ENCODE measurements at places on chromosomes 11 and 22.
A peak's percentile ranks its signal among the peaks of the same experiment; 100 is the strongest.

- peak; percentile 49 for DNase-seq
Observed at GRCh38 chr11:17013548-17014320, 480 bp downstream of the PLEKHA7 start.

DNA sequence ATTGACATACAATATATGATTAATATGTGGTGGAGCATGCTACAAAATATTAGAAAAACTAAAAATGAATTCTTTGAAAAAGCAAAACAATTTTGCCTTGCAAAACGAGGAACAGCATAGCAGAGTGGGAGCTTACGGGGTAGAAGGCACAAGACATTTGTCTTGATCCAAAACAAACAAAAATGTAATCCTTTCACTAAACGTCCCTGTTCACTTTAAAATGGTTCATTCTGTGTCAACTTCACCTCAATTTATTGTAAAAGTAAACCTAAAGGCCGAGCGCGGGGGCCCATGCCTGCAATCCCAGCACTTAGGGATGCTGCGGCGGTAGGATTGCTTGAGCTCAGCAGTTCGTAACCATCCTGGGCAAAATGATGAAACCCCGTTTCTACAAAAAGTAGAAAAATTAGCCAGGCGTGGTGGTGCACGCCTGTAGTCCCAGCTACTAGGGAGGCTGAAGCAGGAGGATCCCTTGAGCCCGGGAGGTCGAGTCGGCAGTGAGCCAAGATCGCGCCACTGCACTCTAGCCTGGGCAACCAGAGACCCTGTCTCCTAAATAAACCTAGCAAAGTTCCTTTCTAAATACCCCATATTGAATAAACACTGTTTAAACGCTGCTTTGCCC, 2.0 kb downstream of the PRDM10 start:
- no peak for DNase-seq

DNA sequence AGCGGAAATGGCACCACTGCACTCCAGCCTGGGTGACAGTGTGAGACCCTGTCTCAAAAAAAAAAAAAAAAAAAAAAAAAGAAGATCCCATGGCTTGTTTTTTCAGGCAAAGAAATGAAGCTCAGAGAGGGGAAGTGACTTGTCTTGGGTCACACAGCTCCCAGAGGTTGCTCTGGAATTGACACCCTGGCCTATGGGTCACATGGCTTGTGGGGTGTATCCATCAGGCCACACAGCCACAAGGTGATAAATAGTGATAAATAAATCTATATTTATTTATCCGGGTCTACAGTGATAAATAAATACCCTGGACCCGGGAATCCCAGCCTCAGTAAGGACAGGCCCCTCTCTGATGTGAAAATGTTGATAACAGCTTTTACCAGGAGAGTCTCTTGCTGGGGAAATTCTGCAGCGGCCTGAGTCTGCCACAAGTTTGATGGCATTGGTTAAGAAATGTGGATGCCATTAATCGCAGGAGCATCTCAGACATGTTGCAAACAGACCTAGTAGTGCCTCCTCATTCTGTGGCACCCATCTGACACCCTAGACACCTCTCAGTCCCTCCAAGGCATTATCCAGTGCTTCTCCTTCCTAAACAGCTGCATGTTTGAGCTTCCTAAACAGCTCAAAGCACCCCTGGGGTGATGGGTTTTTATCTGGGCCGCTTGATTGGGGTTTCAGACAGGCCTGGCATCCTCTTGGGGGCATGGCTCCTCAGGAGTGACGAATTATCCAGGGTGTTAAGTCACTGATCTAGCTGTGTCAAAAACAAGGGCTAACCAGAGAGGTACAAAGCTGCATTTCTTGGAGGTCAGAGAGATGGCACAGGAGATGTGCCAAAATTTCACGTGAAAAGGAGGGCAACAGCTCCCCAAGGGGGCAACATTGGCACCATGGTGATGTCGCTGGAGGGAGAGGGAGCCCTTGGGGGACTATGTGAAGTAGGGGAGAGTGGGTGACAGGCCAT, 1.9 kb upstream of the EMID1 start:
- DNase-seq = no peak

DNA sequence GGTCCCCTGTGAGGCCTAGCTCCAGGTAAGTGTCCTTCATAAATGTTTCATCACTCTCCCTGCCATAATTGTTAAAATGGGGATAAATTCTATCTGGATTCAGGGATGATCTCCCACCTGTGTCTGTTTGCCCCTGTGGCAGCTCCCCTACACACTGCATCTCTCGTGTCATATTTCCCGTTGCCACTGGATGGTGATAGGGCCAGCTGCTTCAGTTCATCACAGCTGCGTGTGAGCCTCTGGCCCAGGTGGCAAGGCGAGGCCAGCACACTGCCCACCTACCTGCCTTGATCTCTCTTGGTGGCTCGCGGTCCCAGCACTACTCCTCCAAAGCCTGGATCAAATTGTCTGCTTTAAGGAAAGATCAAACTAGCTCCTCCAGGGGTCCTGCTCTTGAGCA, 187.4 kb downstream of the GRIK4 start:
- no peak for DNase-seq

DNA sequence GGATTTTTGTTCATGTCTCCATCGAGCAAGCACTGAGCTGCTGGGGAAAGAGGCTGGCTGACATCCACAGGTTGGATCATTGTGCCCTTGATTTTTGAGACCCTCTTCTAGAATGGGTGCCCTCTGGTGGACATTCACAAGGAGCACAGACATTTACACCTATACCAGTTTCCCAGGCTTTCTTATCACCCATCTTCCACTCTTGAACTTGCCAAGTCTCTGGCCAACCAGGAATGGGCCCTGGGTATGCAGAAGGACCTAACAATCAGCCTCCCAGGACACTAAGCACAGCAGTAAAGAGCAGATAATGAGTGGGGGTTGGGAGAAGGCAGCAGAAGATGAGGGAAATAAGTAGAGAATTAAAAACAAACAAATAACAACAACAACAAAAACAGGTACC, 5.7 kb upstream of the INTS4 start:
- peak; percentile 84 for DNase-seq

- DNase-seq = no peak
Observed at GRCh38 chr11:11070976-11071375, 213.1 kb upstream of the ZBED5 start.

GRCh38 chr11:115364896-115365295, 139.3 kb downstream of the CADM1 start:
- DNase-seq = no peak

DNA sequence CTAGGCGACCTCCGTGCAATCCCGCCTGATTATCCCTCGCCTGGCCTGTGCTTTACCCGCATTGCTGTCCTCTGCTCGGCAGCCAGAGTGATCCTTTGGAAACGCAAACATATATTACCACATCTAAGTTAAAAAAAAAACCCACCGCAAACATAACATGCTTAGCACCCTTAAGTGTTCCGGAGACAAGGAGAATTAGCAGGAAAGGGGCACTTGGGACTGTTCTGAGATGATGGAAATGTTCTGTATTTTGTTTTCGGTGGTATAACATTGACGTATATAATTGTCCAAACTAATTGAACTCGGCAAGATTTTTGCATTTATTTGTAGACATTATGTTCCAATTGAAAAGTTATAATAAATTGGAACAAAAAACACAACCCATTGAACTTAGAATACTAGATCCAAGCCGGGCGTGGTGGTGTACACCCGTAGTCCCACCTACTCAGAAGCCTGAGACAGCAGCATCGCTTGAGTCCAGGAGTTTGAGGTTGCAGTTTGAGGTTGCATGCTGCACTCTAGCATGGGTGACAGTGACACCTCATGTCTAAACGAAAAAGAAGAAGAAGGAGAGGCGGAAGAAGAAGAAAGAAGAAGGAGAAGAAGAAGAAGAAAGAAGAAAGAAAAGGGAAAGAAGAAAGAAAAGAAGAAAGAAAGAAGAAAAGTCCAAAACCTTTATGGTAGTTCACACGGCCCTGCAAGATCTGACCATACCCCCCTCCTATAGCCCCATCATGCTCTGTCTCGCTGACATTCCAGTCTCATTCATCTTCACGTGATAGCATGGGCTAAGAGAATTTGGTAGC, 604 bp upstream of the POLR3H start:
- DNase-seq = peak; percentile 20

- no peak for DNase-seq
Observed at GRCh38 chr22:49406879-49407587, 420.6 kb downstream of the BRD1 start.

DNA sequence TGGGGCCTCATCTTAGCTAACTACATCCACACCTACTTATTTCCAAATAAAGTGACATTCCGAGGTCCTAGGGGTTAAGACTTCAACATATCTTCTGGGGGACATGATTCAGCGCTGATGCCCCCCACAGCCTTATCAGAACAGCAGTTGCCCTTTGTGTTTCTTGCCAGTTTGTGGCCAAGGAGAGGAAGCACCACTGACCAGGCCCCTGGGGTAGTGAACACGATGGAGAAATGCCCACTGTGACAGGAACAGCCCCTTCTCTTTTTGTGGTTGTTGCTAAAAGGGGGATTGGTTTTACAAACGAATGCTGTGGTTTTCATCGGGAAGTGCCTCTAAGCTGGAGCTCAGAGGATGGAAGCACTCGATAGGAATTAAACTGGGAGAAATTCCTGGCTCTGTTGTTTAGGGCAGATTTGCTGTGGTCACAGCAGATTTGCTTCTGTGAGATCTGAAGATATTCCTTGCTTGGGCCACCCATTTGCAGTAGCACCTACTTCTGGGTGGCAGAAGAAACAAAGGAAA, 88.8 kb downstream of the ABTB2 start:
- peak; percentile 64 for DNase-seq

DNA sequence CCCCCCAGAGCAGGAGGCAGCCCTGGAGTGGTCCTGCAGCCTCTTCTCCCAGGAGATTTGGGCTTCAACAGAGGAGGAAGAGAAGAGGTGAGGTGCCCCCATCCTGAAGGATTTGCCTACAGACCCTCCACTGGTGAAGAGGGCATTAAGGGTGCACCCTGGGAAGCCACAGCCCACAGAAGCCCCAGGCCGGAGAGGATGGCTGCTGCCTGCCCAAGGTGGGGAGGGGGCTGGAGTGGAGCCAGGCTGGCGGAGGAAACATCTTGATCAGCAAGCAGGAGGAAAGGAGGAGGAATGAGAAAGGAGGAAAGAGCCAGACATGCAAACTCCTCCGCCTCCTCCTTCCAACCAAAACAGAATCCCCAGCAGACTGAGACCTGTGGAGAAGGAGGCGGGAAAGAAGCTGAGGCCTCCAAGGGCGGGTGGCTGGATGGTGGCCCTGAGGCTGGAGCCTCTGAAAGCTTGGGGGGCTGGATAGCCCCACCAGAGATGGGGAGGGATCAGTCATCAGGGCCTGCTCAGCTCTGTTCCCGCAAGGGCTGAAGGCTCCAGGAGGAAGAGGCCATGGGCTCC, 31.3 kb downstream of the ARRB1 start:
- DNase-seq = peak; percentile 48

GRCh38 chr11:131955904-131956303, 585.5 kb downstream of the NTM start:
- DNase-seq = no peak

GRCh38 chr22:41603873-41604332, 14.3 kb upstream of the PMM1 start:
- peak; percentile 78 for DNase-seq

- no peak for DNase-seq
Observed at GRCh38 chr11:24453129-24453718, 43.6 kb upstream of the LUZP2 start.

DNA sequence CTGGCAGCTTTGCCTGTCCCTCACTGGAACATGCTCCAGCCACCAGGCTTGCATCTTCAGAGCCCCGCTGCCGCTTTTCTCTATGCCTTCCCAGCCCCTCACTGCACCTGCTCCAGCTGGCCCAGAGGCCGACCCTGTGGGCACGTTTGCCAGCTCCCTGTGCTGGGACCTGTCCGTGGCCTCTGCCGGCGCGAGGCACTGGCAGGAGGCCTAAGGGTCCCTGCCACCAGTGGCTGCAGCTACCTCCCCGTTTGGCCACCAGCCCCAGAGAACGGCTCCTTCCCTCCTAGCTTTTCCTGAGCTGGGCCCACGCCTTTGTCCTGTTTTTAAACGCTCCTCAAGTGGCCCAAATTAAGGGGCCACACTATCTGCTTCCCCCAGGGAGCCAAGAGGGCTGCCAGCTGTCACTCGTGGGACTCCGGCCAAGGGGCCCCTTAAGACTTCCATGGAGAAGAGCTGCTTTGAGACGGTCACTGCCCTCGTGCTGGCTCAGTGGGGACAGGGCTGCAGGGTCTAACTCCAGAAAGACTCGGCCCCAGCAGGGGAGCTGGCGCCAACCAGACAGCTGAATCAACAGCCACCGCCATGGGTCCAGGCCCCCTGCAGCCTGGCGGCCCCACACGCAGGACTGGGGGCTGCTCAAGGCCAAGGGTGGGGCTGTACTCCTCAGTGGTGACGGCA, 24.6 kb upstream of the WNT7B start:
- no peak for DNase-seq

- DNase-seq = no peak
Observed at GRCh38 chr11:3802011-3802790, 4.8 kb upstream of the NUP98 start.

- no peak for DNase-seq
Observed at GRCh38 chr11:31442086-31442485, 67.3 kb downstream of the IMMP1L start.

GRCh38 chr11:110479108-110480101, 49.7 kb downstream of the FDX1 start:
- peak; percentile 57 for DNase-seq

GRCh38 chr11:443542-444199, 1.9 kb upstream of the ANO9 start:
- DNase-seq = no peak

GRCh38 chr11:63841554-63841953, 2.6 kb downstream of the MARK2 start:
- no peak for DNase-seq

GRCh38 chr11:40273192-40273732, 1186.2 kb downstream of the LRRC4C start:
- no peak for DNase-seq

GRCh38 chr11:91906871-91907624, 317.6 kb upstream of the FAT3 start:
- no peak for DNase-seq

DNA sequence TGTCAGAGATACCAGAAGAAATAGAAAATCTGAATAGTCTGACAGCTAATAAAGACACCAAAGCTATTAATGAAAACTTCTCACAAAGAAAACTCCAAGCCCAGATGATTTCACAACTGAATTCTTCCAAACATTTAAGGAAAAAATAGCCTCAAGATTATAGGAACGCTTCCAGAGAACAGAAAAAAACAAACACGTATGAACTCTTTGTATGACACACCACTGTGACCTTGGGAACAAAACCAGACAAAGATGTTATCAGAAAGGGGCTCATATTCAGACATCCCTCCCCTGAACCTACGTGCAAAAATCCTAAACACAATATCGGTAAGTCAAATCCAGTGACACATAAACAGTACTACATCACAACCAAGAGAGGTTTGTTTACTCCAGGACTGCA, 23.5 kb downstream of the CERK start:
- DNase-seq = no peak

- DNase-seq = no peak
Observed at GRCh38 chr11:6629892-6630631, 10.8 kb upstream of the TPP1 start.

DNA sequence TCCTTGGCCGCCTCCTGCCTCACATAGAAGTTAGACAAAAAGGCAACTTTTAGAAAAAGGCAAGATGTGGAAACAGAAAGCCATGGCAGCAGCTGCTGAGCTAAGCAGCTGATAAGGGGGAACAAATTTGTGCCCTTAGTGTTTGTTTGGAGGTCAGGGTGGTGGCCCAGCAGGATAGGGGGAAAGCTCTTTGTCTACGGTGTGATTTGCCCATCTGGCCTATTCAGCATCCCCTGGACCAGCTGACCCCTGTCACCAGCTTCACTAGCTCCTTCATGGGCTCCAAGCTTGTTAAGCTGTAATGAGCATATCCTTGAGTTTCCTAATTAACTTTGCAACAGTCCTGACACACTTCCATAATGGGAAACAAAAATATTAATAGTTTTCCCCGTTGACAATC, 5.9 kb upstream of the ME3 start:
- no peak for DNase-seq

- DNase-seq = no peak
Observed at GRCh38 chr11:134277183-134278001, 1.2 kb downstream of the GLB1L3 start.
